ENCODE measurements at places on chromosomes 16 and 17. TPM values are rescaled to one million over a fixed set of nuclear protein-coding genes. Genes with fewer than 3 reads are reported as not detected.

GRCh38 chr17:61635913-61636432 lies 45.0 kb upstream of the NACA2 start:
- no peak for DNase-seq

The OMG gene
- not detected for total RNA-seq

GRCh38 chr17:81147701-81148100 lies 17.6 kb upstream of the PVALEF start:
- no peak for DNase-seq

The LPO gene
- not detected for total RNA-seq

- no peak for DNase-seq
These were observed 584 bp upstream of the STAT5B start for GRCh38 chr17:42276609-42277341.

The KCNG4 gene
- not detected for total RNA-seq

DNA sequence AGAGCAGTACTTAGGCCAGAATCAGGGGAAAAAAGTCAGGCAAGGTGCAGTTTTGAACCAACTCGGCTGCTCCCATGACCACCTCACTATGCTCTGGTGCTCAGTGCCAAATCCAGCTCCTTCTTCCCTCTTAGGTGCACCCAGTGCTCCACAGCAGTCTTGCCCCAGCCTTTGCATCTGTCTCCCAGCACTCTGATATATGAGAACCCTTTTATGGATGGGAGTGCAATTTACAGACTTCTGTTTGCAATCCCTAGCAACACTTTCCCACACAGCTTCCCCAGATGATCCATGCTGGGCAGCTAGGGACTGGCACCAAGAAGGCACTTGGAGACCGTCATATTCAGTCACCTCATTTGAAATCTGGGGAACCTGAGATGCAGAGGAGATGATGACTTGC lies 267.9 kb upstream of the CCL2 start:
- no peak for DNase-seq

- no peak for DNase-seq
These were observed 259.9 kb downstream of the MRTFB start for GRCh38 chr16:14331020-14331419.

The NPB gene
- total RNA-seq = not detected

DNA sequence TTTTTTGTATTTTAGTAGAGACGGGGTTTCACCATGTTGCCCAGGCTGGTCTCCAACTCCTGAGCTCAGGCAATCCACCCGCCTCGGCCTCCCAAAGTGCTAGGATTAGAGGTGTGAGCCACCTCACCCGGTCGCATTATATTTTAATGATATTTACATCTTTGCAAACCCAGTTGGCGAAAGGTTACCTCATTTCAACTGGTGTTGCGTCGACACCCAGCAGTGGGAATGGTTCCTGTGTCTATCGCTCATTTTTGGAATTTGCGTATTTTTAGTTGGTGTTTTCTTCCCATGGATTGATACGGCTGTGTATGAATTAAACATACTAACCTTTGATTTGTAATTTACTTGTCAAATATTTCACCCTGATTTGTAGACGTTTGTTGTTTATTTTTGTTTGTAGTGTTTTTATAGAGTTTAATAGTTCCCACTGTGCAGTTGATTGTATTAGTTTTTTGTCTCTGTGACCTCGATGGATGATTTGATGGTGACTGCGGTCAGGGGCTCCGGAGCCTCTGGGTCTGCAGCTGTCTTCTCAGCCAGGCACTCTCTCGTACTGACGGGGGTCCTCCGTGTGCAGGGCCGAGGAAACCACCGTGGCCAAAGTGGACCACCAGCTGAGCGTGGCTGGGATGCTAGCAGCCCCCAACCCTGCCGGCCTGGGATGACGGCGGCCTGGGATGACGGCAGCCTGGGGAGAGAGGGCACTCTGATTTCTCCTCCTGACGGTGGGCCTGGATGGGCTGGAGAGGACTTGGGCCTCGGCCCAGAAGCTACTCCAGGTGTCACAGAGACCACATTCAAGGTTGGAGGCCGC lies 4.0 kb downstream of the CD7 start:
- DNase-seq = no peak

The KIF19 gene
- total RNA-seq = 1.3 TPM

DNA sequence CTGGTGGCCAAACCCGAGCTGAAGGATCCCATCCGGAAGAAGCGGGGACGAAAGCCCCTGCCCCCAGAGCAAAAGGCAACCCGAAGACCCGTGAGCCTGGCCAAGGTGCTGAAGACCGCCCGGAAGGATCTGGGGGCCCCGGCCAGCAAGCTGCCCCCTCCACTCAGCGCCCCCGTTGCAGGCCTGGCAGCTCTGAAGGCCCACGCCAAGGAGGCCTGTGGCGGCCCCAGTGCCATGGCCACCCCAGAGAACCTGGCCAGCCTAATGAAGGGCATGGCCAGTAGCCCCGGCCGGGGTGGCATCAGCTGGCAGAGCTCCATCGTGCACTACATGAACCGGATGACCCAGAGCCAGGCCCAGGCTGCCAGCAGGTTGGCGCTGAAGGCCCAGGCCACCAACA lies 5.9 kb downstream of the CBX2 start:
- no peak for DNase-seq

The GH1 gene
- not detected for total RNA-seq

The GIT1 gene
- total RNA-seq = 28.5 TPM

The OSGIN1 gene
- 3.5 TPM for total RNA-seq

The FN3KRP gene
- total RNA-seq = 10.4 TPM

DNA sequence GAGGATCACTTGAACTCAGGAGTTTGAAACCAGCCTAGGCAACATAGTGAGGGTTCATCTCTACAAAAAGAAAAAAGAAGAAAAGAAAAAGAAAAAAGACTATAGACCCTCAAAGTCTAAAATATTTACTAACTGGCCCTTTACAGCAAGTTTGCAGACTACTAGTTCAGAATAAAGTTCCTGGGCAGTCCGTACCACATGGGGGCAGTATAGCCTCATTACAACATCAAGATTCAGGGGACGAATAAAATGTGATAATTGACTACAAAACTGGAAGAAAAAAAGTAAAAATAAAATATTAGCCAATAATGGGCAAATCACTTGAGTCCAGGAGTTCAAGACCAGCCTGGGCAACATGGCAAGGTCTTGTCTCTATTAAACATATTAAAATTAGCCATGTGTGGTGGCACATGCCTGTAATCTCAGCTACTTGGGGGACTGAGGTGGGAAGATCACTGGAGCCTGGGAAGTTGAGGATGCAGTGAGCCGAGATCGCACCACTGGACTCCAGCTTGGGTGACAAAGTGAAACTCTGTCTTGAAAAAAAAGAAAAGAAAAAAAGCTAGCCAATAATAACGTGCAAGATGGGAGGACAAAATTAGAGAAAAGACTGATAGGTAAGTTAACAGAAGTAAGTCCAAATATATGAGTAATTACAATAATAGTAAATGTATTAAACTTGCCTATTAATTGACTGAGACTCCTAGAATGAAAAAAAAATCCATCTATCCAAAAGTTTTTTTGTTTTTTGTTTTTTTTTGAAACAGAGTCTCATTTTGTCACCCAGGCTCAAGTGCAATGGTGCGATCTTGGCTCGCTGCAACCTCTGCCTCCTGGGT lies 129.4 kb upstream of the SEC14L1 start:
- no peak for DNase-seq

DNA sequence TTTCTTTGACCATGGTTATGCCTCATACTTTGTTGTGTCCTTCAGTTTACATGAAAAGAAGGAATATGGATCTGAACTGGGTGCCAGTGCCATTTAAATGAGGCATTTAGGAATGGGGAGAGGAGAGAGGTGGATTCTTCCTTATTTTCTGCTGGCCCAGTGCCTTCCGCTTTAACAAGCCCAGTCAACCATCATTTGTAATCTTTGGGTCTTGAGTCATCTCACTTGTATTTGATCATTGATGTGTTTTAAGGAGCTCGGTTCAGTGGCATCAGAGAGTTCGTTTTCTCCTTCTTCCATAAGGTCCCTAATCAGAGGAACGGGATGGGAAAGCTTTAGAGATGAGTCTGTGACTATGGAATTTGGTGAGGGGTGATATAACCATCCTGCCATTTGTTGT lies 334.9 kb downstream of the WWOX start:
- no peak for DNase-seq

- no peak for DNase-seq
These were observed 5.6 kb upstream of the CRYM start for GRCh38 chr16:21283521-21284289.

DNA sequence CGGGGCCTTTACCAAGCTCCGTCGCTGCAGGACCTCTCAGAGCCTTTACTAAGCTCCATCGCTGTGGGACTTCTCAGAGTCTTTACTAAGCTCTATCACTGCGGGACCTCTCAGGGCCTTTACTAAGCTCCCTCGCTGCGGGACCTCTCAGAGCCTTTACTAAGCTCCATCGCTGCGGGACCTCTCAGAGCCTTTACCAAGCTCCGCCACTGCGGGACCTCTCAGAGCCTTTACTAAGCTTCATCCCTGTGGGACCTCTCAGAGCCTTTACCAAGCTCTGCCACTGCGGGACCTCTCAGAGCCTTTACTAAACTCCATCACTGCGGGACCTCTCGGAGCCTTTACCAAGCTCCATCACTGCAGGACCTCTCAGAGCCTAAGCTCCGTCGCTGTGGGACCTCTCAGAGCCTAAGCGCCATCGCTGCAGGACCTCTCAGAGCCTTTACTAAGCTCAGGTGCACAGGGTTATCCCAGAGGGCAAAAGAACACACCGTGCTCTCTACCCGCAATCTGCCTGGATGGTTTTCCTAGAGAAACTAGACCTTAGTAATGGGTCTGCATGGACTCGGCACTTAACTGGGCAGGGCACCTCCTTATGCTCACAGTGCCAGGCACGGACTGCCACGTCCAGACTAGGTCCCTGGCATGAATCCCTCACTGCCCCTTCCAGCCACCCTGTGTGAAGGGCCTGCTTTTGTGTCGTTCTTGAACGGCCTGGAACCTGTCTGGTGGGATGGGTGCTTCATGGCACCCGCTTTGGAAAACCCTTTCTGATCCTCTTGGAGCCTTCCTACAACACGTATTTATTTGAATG lies 69.2 kb upstream of the DOC2B start:
- DNase-seq = no peak

DNA sequence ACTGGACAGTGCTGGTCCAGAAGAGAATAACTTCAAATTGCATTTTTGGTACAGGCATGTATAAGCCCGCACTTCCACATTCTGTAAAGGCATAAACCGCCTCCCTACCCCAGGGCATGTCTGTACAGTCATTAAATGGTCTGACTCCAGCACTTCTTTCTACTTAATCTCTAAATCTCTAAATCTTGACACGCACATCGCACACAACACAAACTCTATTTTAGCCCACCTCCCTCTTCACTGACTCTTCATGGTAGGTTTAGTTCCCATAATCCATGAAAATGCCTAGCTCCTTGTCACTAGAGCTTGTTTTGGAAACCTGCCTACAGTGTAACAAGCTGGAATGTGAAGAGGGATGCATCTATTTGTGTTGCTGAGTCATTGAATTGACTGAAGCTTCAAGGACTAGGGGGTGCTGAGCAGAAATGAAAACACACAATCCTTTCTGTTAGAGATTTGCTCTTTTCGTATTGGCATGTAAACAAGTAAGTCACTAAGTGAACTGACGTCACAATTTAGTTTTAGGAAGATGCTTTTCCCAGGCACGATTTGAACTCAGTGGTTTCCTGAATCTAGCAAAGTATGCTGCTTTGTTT lies 1.6 kb upstream of the DUSP14 start:
- DNase-seq = no peak

The ACSM2A gene
- total RNA-seq = not detected

The XYLT1 gene
- 11.9 TPM for total RNA-seq

- DNase-seq = no peak
These were observed 28.0 kb upstream of the ADCY7 start for GRCh38 chr16:50238314-50238713.
